ENCODE measurements at places on chromosomes 7 and 10. TPM values are rescaled to one million over a fixed set of nuclear protein-coding genes. Genes with fewer than 3 reads are reported as not detected.

- H3K36me3 ChIP-seq, result no peaks in the 10 kb centered on the region
- DNase-seq, result no peak
- H3K27ac ChIP-seq, result no peak overlapping the region
- no peak overlapping the region for H3K4me3 ChIP-seq
These were observed 544.1 kb downstream of the AUTS2 start for GRCh38 chr7:70142247-70142932.

- no peak overlapping the region for H3K27ac ChIP-seq
- no peak for DNase-seq
- no peaks in the 10 kb centered on the region for H3K27me3 ChIP-seq
- no peak overlapping the region for H3K4me3 ChIP-seq
- H3K4me1 ChIP-seq, result no peaks in the 10 kb centered on the region
- H3K36me3 ChIP-seq, result peaks cover 18% of the 10 kb centered on the region
These were observed 48.6 kb upstream of the SLIT1 start for GRCh38 chr10:97234400-97234799.

GRCh38 chr10:80356989-80357850 lies 639 bp downstream of the DYDC2 start:
- no peaks in the 10 kb centered on the region for H3K36me3 ChIP-seq
- peaks cover 9% of the 10 kb centered on the region for H3K4me1 ChIP-seq
- no peak overlapping the region for H3K27ac ChIP-seq
- H3K27me3 ChIP-seq, result peaks cover 21% of the 10 kb centered on the region

DNA sequence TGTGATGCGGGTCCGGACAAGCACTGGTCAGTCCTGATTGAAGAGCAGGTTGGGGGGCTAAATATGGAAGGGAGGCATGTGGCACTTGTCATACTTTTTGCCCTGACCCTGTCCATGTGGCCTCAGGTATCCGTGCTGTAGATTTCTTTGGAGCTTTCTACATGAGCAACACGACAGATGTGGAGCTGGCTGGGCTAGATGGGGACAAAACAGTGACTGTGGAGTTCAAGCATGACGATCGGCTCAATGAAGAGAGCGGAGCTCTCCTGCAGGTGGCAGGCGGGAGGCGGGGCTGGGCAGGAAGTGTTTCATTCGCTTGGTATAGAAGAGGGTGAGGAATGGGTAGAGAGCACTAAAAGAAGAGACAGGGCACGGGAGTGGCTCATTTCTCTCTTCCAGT lies 13.0 kb upstream of the CHCHD1 start:
- H3K27me3 ChIP-seq, result no peaks in the 10 kb centered on the region
- H3K27ac ChIP-seq, result peak overlapping the region; percentile 11
- H3K4me1 ChIP-seq, result peaks cover 29% of the 10 kb centered on the region
- DNase-seq, result peak; percentile 80
- H3K36me3 ChIP-seq, result peaks cover 62% of the 10 kb centered on the region

DNA sequence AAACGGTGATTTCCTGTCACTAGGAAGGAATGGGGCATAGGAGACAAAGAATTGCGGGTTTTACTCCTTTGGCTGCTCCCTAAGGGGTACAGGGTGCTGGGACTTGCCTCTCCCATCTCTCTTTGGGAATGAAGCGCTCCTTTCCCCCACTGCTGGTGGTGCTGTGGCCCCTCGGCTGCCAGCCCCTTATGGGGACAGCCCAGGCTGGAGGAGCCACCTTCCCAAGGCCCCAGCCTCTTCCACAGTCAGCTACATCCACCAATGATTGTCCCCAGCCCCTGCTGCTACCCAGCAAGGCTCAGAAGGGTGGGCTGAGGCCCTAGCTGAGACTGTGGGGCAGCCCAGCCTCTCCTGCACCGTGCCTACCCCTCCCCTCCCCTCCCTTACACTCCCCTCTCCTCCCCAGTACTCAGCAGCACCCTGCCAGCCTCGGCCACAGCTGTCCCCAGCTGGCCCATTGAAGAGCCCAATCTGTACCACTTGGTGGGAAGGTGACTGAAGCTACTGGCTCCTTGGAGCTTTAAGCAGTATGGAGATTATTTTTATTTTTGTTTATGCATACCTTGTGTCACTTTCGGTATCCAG lies 19.0 kb downstream of the PRKAG2 start:
- no peak overlapping the region for H3K4me3 ChIP-seq
- peaks cover 7% of the 10 kb centered on the region for H3K36me3 ChIP-seq
- DNase-seq, result no peak
- H3K27me3 ChIP-seq, result no peaks in the 10 kb centered on the region

DNA sequence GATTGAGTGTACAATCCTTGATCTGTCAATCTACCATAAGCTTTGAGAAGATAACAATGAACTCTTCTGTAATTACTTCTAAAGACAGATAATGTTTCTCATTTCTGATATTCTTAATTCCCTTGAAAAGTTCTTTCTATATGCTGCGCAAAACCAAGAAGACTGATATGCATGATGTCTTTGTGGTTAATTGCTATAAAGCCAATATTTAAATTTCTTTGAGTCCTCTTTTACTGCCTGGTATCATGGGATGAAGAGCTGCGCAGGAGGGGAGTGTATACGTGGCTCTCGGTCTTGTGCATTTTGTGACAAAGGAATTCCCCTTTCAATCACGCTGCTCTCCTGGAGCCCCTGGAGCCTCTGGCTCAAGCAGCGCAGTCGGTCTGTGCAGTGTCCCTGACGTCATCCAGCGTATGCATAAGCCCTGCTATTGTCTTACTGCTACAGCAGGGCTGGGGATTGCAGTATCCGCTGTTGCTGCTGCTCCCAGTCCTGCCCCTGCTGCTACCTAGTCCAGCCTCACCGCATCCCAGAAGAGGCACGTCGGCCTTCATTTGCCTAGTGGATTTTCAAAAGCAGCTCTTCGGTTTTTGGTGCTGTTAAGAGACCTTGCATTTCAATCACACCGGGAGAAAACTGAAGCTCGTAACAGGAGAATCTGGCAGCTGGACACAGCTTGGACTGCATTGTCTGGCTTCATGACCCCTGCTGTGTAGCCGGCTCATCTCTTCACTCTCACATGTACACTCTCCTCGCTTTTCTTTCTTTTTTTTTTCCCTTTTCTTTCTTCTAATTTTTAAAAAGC lies 66.7 kb downstream of the ST7 start:
- H3K36me3 ChIP-seq, result no peaks in the 10 kb centered on the region
- no peak overlapping the region for H3K27ac ChIP-seq
- no peaks in the 10 kb centered on the region for H3K4me1 ChIP-seq
- no peak overlapping the region for H3K4me3 ChIP-seq

- no peaks in the 10 kb centered on the region for H3K36me3 ChIP-seq
- no peak for DNase-seq
- H3K4me3 ChIP-seq, result no peak overlapping the region
- peaks cover 26% of the 10 kb centered on the region for H3K27me3 ChIP-seq
- H3K27ac ChIP-seq, result no peak overlapping the region
- peaks cover 7% of the 10 kb centered on the region for H3K4me1 ChIP-seq
These were observed 1.4 kb downstream of the HECW1 start for GRCh38 chr7:43113622-43114457.

GRCh38 chr7:66504131-66504530 lies 124.5 kb upstream of the KCTD7 start:
- no peaks in the 10 kb centered on the region for H3K36me3 ChIP-seq
- H3K4me1 ChIP-seq, result peaks cover 9% of the 10 kb centered on the region
- no peak overlapping the region for H3K4me3 ChIP-seq

DNA sequence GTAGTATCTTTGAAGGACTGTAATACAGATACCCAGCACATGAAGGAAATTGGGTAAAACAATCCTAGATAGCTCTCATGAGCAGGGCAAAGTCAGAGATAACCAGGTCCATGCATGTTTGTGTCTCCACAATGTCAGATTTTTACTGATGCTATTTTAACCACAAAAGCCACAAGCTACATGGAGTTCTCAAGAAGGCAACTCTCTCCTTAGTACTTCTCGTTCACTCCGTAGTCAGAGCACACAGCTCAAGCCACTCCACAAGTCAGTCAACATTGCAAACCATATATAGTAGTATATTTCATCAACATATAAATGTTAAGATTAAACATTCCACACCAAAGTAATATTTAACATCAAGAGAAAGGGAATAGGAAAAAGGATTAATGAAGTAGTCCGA lies 98.0 kb upstream of the PIK3CG start:
- H3K27me3 ChIP-seq, result no peaks in the 10 kb centered on the region
- H3K4me3 ChIP-seq, result no peak overlapping the region

GRCh38 chr10:21337171-21337792 lies 188.2 kb downstream of the SKIDA1 start:
- DNase-seq, result no peak
- no peaks in the 10 kb centered on the region for H3K4me1 ChIP-seq
- no peak overlapping the region for H3K4me3 ChIP-seq
- H3K27ac ChIP-seq, result no peak overlapping the region

DNA sequence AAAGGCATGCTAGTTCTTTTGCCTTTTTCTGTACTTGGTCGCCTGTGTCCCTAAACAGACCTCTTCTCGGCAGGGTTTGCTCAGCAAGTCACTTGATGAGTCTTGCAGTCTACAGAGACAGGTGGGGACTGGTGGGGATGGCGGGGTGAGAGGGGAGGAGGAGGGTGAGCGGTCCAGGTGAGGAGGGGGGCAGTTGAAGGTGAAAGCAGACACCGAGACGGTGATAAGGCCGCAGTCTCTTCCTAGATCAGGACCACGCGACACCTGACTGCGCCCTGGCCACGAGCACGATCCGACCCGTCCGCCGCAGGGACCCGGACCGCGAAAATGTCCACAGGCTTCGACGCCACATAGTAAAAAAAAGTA lies 566 bp downstream of the ASNS start:
- no peak for DNase-seq
- H3K27ac ChIP-seq, result peak overlapping the region; percentile 77
- H3K4me1 ChIP-seq, result peaks cover 19% of the 10 kb centered on the region
- H3K36me3 ChIP-seq, result peaks cover 18% of the 10 kb centered on the region
- peak overlapping the region; percentile 77 for H3K4me3 ChIP-seq

DNA sequence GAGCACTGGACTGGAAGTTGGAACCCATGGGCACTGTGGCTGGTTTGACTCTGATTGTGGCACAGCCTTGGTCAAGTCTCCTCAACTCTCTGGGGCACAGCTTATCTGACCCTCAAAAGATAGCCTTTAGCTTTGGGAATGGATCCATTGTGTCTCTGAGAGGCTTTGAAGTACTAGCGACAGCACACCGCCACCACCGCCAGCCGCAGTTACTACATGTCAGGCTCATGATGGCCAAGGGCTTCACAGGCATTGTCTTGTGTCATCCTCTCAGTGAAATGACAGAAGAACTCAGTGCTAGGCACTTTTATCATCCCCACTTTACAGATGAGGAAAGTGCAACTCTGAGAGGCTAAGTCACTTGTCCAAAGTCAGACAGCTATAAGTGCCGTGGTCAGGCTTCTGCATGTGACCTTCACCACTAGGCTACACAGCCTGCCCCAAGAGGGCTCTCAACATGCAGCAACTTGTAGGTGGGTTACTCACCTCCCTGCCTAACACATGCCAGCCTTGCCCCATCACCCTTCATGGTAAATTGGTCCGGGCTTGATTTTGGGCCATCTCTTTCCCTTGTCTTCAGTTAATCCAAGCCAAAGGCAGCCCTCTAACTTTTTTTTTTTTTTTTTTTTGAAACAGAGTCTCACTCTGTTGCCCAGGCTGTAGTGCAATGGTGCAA lies 44.1 kb downstream of the C10orf105 start:
- no peaks in the 10 kb centered on the region for H3K4me1 ChIP-seq
- no peak overlapping the region for H3K27ac ChIP-seq
- H3K36me3 ChIP-seq, result no peaks in the 10 kb centered on the region
- H3K27me3 ChIP-seq, result no peaks in the 10 kb centered on the region

DNA sequence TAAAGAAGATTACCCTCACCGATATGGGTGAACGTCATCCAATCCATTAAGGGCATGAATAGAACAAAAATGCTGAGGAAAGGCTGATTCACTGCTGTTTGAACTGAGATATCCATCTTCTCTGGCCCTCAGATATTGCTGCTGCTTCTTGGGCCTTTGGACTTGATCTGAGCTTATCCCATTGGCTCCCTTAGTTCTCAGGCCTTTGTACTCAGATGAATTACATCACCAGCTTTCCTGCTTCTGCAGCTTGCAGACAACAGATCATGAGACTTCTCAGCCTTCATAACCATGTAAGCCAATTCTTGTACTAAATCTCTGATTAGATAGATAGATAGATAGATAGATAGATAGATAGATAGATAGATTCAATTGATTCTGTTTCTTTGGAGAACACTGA lies 40.2 kb downstream of the CYCS start:
- H3K27me3 ChIP-seq, result no peaks in the 10 kb centered on the region
- no peak for DNase-seq
- no peaks in the 10 kb centered on the region for H3K4me1 ChIP-seq

- H3K4me3 ChIP-seq, result no peak overlapping the region
- no peak for DNase-seq
- H3K27me3 ChIP-seq, result no peaks in the 10 kb centered on the region
- no peaks in the 10 kb centered on the region for H3K4me1 ChIP-seq
- H3K36me3 ChIP-seq, result no peaks in the 10 kb centered on the region
- H3K27ac ChIP-seq, result no peak overlapping the region
These were observed 706.8 kb upstream of the MBL2 start for GRCh38 chr10:53479365-53479764.

DNA sequence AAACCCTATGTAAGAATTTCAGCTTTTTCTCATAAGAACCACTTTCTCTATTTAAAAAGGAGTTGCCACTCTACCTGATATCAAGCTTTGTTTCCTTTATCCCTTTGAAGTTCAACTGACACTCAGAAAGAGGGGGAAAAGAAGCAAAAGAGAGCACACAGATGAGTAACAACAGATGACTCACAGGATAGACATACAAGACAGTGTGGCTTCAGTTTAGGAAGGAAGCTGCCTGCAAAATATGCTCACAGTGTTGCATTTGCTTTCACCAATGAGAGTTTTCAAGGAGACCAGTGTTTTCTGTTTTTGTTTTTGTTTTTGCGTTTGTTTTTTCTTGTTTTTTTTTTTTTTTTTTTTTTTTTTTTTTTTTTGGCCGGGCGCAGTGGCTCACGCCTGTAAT lies 1181.6 kb downstream of the DNAJB9 start:
- H3K4me3 ChIP-seq, result no peak overlapping the region
- DNase-seq, result no peak
- H3K27me3 ChIP-seq, result no peaks in the 10 kb centered on the region
- no peaks in the 10 kb centered on the region for H3K36me3 ChIP-seq

DNA sequence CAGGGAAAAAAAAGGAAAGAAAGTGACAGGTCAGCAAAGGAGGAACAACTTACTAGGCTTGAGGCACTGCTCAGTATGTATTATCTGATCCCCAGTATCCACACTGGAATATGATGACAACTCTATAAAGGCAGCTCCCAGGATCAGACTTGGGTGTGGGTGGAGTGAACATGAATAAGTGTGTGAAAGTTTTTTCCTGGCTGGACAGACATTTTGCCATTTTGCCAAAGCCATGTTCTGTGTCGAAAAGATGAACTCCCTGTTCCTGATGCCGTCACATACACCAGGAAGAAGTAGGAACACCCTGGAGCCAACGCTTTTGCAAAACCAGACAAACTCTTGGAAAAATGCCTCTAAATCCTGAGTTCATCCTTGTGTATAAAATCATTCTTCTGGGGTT lies 143.2 kb upstream of the MEOX2 start:
- no peak for DNase-seq
- no peaks in the 10 kb centered on the region for H3K27me3 ChIP-seq
- H3K4me3 ChIP-seq, result no peak overlapping the region

The SNX10 gene
- 4.6 TPM for total RNA-seq

The FGFBP3 gene
- 1.5 TPM for total RNA-seq

The RAMP3 gene
- not detected for total RNA-seq

The STEAP2 gene
- not detected for total RNA-seq

The AIMP2 gene
- 4.3 TPM for total RNA-seq

The C7orf33 gene
- total RNA-seq, result not detected
